Liver (tissue), 10 donors: ENCODE measurements at places on chromosomes 1 and 21.

- DNase-seq: peak; percentile 24
Observed at GRCh38 chr1:153348511-153349362, at the start of gene PGLYRP4. TSS of gene PGLYRP4 (minus strand) at chr1:153348841. CDS start at chr1:153347932, 909 bp downstream.

DNA sequence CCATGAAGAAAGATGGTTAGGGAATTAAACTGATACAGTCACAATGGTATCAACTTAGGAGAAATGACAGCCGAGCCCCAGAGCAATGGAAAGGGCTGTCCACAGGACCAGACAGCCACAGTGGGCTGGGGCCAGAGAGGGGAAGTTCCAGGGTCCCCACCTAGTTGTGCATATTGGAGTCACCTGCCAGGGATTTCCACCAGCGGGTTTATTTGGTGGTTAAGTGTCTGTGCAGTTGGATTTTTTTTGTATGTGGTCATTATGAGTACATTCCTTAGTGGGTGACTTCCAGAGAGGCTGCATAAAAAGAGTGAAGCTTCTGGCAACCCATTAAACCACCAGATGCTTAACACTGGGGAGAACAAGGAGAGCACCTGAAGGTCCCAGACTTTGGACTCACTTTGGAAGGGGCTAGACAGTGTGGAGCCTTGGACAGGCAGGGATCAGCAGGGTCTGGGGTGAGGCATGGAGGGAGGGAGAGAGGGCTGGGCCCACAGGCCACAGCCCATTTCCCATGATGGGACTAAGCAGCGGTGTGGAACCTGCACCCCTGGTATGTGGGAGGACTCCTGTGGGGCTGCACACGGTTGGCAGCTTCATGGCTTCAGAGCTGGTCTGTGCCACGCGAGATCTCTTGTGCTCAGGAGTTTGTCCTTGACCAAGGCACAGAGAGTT lies 7.8 kb upstream of the PTTG1IP start:
- no peak for DNase-seq

- no peak for DNase-seq
Observed at GRCh38 chr1:97499667-97500066, 421.2 kb downstream of the DPYD start.

DNA sequence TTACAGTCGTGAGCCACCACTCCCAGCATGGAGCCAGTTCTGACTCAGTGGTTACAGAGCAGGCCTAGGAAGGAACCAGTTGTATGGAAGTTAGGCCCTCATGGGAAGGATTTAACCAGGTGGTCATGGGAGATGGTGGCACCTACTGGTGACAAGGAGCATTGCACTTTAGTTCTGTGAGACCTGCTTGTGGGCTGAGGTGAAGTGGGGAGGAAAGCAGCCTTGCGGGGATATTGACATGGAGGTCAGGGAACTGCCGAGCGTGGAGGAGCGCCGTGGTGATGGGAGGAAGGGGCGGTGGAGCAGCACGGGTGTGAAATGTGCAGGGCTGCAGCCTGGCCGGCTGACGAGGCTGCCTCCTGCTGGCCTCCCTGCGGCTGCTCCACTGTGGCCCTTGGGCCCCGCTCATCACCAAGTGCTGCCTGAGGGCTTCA lies 100.4 kb downstream of the GALNT2 start:
- DNase-seq: no peak

DNA sequence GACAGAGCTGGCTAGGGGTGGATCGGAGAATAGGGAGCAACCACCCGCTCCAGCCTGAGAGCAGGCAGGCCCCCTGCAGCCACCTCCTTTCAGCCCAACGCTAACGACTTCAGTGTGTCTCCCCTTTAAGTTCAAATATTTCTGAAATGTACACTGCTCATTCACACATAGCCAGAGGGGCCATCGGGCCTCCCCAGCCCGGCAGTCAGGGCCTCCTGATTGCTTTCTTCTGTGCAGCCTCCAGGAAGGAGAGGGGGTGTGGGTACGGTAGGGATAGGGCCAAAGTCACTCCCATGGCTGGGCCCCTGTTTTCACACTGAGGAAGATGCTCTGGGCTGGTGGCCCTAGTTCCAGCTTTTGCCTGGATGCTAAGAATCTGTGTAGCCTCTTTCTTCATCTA lies 64.8 kb downstream of the EPHB2 start:
- DNase-seq: no peak

DNA sequence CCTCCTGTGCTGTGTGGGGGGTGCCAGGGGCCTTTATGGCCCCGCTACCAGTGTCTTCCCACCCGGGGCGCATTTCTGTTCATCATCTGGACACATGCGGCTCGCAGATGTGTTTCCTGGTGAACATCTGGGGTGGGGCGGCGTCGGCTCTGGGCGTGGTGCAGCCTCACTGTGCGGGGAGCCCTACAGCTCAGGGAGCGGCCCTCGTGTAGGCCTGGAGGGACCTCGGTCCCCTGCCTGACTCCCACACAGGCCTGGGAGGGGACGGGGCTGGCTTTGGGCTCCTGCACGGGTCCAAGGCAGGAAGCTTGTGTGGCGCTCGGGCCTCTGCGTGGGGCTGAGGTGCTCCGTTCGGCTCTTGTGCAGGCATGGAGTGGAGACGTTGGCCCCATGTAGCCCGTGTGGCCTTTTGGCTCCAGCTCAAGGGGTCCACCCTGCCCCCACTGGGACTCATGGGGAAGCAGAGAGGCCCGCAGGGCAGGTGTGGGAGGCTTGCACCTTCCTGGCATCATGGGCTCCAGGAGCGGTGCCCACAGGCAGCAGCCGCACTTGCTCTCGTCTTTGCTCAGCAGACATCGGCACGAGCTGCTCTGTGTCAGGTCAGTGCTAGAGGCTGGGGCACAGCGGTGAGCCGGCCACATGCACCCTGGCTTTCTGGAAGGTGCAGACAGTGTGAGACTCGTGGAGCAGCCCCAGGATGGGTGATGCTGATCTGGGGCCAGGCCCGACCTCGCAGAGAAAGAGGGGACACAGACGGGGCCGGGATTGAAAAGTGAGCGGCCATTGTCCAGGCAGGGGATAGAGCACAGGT lies 90.1 kb upstream of the ACTRT2 start:
- DNase-seq: no peak

DNA sequence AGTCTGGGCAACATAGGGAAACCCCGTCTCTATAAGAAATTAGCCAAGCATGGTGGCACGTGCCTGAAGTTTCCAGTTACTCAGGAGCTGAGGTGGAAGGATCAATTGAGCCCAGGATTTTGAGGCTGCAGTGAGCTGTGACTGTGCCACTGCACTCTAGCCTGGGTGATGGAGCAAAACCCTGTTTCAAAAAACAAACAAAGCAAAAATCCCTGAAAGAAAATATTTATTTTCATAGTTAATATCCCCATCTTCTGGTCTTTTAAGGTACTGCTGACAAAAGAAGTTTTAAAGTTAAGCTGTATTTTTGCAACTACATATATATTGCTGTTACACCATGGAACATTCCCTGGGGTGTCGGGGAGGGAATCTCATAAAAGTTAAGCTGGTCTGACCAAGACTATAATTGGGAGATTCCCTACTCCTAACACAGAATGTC lies 26.0 kb downstream of the VAMP4 start:
- DNase-seq: no peak

DNA sequence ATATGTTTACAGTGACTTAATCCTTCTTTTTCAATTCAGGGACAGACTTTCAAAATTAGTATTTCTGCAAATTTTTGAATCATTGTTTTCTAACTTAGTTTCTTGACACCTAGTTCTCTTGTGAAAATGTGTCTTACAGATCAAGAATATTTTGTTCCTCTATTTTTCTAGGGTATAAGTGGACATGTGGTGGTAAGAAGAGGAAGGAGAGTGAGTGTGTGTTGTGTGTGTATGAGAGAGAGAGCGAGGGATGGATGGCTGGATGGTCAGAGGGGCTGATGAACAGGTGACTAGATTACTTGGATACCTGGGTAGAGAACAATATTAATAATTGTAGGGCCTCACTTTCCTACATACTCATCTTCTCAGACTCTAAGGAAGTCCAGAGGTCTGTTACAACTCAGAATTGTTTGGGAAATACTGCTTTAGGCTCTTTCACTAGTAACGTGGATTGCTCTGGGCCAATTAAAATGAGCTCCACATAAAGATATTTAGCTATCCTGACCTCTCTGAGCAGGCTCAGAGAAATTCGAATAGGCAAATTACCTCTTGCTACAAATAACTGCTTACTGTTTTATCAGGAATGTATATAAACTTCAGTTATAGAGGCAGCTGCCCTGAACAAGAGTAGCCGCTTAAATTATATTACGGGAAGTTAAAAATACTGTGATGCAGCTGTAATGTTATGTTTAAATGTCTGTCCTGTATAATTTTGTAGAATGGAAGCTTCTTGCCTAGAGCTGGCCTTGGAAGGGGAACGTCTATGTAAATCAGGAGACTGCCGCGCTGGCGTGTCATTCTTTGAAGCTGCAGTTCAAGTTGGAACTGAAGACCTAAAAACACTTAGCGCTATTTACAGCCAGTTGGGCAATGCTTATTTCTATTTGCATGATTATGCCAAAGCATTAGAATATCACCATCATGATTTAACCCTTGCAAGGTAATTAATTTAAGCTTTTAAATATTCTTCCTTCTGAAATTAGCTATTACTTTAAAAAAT lies 19.7 kb downstream of the GPSM2 start:
- no peak for DNase-seq

DNA sequence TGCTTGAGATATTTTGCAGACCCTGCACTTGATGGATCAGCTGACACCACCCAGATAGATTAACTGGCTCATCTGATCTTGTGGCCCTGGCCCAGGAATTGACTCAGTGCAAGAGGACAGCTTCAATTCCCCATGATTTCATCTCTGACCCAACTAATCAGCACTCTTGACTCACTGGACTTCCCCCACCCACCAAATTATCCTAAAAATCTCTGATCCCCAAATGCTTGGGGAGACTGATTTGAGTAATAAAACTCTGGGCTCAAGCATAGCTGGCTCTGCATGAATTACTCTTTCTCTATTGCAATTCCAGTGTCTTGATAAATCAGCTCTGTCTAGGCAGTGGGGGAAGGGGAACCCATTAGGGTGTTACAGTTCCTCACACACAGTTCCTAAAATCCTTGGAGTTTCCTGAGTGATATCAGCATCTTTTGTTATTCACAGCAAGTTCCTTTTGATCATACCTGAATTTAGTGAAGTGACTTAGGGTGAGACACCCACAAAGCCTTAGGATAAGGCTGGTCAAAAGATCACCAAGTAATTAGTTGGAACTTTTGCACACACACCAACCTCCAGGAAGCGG lies 104.2 kb downstream of the COP1 start:
- DNase-seq: no peak

DNA sequence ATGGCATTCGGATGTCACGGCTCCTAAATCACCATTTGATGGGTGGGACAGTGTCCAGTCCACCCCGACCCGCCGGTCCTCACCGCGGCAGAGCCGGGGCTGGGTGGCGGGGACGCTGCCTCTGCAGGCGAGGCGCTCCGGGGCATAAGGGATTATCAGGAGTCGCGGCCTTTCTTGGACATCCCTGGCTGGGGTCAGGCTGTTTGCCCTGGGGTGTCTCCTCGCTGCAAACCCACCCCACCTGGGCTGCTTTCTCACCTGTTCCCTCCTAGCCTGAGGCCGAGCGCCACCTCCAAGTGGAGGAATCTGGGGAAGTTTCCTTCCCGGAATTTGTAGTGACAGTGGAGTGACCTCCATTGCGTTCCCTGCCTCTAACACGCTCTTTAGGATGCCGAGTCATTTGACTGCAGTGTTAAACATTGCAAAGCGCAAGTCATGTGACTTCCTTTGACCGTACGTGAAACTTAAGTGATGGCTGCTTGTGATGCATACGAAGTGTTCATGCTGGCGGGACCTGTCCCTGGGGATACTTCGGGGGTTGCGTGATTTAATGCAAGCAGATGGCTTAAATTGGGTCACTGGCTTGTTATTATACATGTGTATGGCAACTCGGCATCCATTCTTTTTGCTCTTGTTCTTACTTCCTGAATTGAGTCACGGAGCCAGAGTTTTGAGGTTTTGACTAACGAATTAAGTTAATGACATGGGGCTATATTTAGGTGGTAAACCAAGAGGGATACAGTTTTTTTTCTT lies 536 bp downstream of the LGALS8 start:
- DNase-seq: no peak

DNA sequence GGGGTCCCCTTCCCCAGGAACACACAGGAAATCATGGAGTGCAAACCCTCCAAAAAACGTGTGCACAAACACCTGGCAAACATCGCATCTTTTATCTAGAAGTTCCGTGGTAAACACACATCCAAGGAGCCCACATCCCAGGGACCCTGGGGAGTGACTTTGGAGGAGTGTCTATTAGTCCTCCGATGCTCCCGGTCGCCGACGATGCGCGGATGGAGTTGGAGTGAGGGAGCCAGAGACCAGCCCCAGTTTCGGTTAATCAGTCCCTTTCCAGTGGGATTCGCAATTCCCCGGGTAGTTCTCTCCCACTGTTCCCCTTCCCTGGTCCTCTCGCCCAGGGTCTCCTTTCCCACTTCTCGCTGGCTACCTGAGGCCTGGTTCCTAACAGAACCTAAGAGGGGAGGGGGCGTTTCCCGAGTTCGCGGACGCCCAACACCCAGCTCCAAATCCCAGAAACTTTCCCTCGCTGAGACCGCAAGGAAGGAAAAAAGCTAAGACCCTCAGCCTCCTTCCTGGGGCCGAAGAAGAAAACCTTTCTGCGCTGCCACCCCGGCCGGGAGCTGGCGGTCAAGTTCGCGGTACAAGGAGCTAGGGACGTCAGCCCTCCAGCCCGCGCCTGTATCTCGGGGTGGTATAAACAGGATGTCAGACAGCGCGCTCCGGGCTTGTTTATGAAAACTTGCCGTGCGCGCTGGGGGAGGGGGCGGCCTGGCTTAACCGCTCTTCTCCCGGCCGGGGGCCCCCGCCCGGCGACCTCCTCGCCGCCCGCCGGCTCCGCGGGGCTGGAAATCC lies 787 bp downstream of the JAK1 start:
- peak; percentile 64 for DNase-seq

GRCh38 chr1:10794724-10795275 lies 1.6 kb downstream of the CASZ1 start:
- no peak for DNase-seq

GRCh38 chr1:62175568-62176179 lies 19.0 kb upstream of the L1TD1 start:
- DNase-seq: no peak
